ENCODE measurements at places on chromosomes 4 and X. TPM values are rescaled to one million over a fixed set of nuclear protein-coding genes. Genes with fewer than 3 reads are reported as not detected.

PDZD4 gene
- 0.93 TPM for total RNA-seq

- H3K27ac ChIP-seq = no peak overlapping the region
- no peaks in the 10 kb centered on the region for H3K36me3 ChIP-seq
- H3K4me3 ChIP-seq = no peak overlapping the region
- H3K4me1 ChIP-seq = no peaks in the 10 kb centered on the region
- no peaks in the 10 kb centered on the region for H3K27me3 ChIP-seq
- no peak for DNase-seq
These were observed 143.8 kb upstream of the SLITRK2 start for GRCh38 chrX:145673841-145674240.

ENPP6 gene
- total RNA-seq = not detected

DNASE1L1 gene
- 9.0 TPM for total RNA-seq

GRCh38 chr4:46931981-46932380 is 22.9 kb upstream of the COX7B2 start:
- no peak overlapping the region for H3K4me3 ChIP-seq
- peaks cover 7% of the 10 kb centered on the region for H3K4me1 ChIP-seq
- H3K27me3 ChIP-seq = no peaks in the 10 kb centered on the region
- peak; percentile 1 for DNase-seq
- no peak overlapping the region for H3K27ac ChIP-seq

CLNK gene
- total RNA-seq = 0.09 TPM

DNA sequence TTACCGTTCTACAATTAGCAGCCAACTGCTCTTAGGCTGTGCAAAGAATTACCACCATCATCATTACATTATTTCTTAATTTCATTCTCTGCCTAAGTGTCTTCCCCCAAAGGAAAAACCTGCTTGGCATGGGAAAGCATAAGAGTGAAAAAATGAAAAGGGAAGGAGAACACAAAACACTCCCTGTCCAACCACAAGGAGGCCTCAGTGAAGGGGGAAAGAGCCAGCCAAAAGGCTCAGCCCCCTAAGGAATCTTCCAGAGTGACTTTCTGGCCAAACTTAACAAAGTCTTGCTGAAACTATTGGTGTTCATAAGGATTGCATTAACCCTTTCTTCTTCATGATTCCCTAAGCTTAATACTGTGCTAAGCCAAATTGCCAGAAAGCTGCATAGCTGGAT is 287.4 kb downstream of the SMARCA1 start:
- no peaks in the 10 kb centered on the region for H3K36me3 ChIP-seq
- no peak overlapping the region for H3K27ac ChIP-seq
- DNase-seq = no peak
- no peaks in the 10 kb centered on the region for H3K27me3 ChIP-seq

GRCh38 chr4:71229477-71230270 is 109.1 kb upstream of the SLC4A4 start:
- H3K4me3 ChIP-seq = peak overlapping the region; percentile 1
- peak; percentile 18 for DNase-seq
- H3K27ac ChIP-seq = peak overlapping the region; percentile 64
- no peaks in the 10 kb centered on the region for H3K36me3 ChIP-seq

DNA sequence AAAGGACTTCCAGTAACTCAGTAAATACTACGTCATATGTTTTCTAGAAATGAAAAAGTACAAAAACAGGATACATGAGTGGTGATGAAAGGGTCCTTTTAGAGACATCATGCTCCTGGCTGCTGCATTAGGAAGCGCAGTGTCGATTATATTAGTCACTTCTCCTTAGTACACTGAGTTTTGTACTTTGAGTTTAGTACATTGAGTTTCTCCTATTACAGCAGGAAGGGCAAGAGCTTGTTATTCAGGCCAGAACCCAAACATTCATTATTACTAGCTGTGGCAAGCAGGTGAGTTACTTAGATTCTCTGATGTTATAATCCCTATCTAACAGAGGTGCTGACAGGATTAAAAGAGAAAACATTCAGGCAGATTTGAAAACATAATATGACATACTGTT is 21.3 kb downstream of the RPGR start:
- H3K4me1 ChIP-seq = no peaks in the 10 kb centered on the region
- no peaks in the 10 kb centered on the region for H3K36me3 ChIP-seq
- H3K4me3 ChIP-seq = no peak overlapping the region
- H3K27ac ChIP-seq = no peak overlapping the region

GRCh38 chrX:9997524-9997923 is 30.4 kb downstream of the CLDN34 start:
- no peak overlapping the region for H3K27ac ChIP-seq
- no peak overlapping the region for H3K4me3 ChIP-seq
- no peaks in the 10 kb centered on the region for H3K4me1 ChIP-seq
- no peaks in the 10 kb centered on the region for H3K36me3 ChIP-seq

CTAG2 gene
- total RNA-seq = not detected

DNA sequence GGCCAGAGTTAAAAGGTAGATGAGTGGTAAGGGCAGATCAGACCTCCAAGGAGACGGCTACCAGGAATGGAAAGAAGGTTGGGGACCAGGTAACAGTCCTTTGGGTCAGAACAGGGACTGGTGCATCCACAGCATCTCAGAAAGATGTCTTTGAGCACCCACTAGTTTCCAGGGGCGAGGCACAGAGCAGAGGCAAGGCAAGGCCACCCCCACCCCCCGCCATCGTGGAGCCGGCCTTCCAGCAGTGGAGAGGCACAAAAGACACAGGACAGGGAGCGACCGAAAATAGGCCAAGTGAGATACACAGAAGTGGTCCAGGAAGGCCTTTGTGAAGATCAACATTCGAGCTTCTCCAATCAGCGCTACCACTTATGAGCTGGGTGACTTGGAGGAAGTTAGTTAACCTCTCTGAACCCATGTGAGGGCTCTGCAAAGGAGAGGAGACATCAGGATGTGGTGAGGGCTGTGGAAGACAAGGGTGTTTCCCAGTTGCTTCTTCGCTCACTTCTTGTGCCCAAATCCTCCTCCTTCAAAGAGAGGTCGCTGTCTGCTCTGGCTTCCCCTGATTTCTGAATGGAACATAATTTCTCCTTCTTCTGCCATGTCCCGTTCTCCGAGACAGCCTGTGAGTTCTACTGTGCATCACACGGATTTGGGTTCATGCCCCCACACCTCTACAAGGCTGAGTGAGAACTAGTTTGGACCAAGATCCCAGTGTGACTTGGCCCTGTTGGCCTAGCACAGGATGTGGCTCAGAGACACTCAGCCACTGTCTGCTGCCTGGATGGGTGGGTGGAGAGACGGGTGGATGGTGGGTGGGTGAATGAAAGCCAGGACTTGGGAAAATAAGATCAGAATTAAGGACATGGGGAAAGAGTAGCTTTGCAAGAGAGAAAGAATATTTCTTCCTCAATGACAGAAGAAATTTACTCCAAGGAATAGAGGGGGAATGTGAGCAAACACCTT is 16.7 kb upstream of the MSX1 start:
- H3K4me3 ChIP-seq = no peak overlapping the region
- no peaks in the 10 kb centered on the region for H3K4me1 ChIP-seq
- DNase-seq = no peak
- H3K27me3 ChIP-seq = no peaks in the 10 kb centered on the region

- DNase-seq = no peak
- no peak overlapping the region for H3K4me3 ChIP-seq
- H3K36me3 ChIP-seq = no peaks in the 10 kb centered on the region
- no peak overlapping the region for H3K27ac ChIP-seq
These were observed 184.1 kb upstream of the LEF1 start for GRCh38 chr4:108352664-108353308.

DNA sequence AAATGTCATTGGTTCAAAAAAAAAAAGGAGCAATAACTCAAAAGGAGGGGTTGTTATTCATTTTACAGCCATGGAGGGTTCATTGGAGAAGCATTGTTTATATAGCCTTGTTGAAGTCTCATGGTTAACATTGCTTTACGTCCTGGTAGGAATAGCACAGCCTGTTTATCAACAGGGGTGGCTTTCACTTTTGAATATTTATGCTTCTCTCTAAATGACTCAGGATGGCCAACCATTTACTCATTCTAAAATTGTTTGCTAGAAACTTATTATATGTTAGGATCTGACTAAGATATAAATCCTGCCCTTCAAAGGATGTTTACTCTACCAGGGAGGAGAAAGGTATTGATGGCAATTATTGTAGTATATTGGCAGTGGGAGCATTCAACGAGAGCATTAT is 534.1 kb upstream of the GALNTL6 start:
- H3K4me1 ChIP-seq = no peaks in the 10 kb centered on the region
- H3K27me3 ChIP-seq = no peaks in the 10 kb centered on the region
- H3K27ac ChIP-seq = no peak overlapping the region
- H3K36me3 ChIP-seq = no peaks in the 10 kb centered on the region

- no peak overlapping the region for H3K4me3 ChIP-seq
- H3K27ac ChIP-seq = peak overlapping the region; percentile 56
- no peak for DNase-seq
- no peaks in the 10 kb centered on the region for H3K36me3 ChIP-seq
- H3K4me1 ChIP-seq = peaks cover 5% of the 10 kb centered on the region
These were observed 14.5 kb upstream of the STS start for GRCh38 chrX:7133050-7133440.

DNA sequence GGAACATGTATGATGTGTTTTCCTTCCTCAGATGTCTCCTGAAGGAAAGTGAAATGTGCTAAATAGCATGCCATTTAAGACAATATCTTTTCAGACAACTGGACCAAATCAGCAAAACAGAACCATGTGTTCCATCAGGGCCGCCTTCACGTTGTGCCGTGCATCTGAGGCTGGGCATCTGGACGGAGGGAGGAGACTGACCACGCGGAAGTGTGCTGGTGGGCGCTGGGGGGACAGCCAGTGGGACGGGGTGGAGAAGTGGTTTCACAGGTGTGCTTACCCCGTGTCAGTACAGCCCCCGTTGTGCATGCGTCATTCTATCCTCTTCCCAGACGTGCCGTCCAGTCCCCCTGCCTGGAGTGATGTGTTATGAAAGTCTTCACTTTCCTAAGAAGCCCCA is 342.1 kb upstream of the FAT1 start:
- no peaks in the 10 kb centered on the region for H3K4me1 ChIP-seq
- H3K27me3 ChIP-seq = no peaks in the 10 kb centered on the region
- H3K27ac ChIP-seq = no peak overlapping the region
- no peaks in the 10 kb centered on the region for H3K36me3 ChIP-seq
- no peak overlapping the region for H3K4me3 ChIP-seq
- no peak for DNase-seq

- H3K36me3 ChIP-seq = no peaks in the 10 kb centered on the region
- no peaks in the 10 kb centered on the region for H3K4me1 ChIP-seq
- DNase-seq = no peak
- no peaks in the 10 kb centered on the region for H3K27me3 ChIP-seq
- H3K27ac ChIP-seq = no peak overlapping the region
- no peak overlapping the region for H3K4me3 ChIP-seq
These were observed 446.1 kb upstream of the RPS6KA3 start for GRCh38 chrX:20712811-20713210.

- H3K27me3 ChIP-seq = no peaks in the 10 kb centered on the region
- no peak overlapping the region for H3K4me3 ChIP-seq
- H3K4me1 ChIP-seq = no peaks in the 10 kb centered on the region
- DNase-seq = no peak
These were observed 1418.0 kb downstream of the STIM2 start for GRCh38 chr4:28278676-28279075.

CT47B1 gene
- not detected for total RNA-seq

- no peak for DNase-seq
- H3K36me3 ChIP-seq = no peaks in the 10 kb centered on the region
- no peak overlapping the region for H3K4me3 ChIP-seq
These were observed 21.7 kb downstream of the RBPJ start for GRCh38 chr4:26342328-26343037.

GRCh38 chr4:7199129-7199725 is 6.9 kb downstream of the SORCS2 start:
- H3K4me3 ChIP-seq = no peak overlapping the region
- H3K4me1 ChIP-seq = no peaks in the 10 kb centered on the region
- DNase-seq = no peak

GPC3 gene
- 2.4 TPM for total RNA-seq

Measured in pancreas (tissue), 10 donors.